ENCODE measurements at places on chromosomes 1 and 21.

DNA sequence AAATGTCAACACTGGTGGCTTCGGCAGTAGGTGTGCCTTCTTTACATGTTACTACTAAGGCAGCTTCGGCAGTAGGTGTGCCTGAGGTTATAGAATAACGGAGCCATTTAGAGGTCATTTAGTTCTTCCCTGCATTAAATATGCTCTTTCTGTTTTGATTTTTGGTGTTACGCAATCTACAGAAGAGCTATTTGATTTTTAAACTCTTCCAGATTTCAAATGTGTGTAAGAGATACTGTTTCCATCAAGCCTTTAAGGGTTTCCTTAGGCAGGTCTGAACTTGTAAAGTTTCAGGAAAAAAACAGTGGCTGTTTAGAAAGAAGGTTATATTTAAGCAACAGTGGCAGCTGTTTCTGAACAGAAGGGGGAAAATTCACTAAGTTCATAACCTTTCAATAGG, 54.8 kb downstream of the PIK3R3 start:
- no peak for DNase-seq

- no peak for DNase-seq
Observed at GRCh38 chr1:208643005-208643597, 398.9 kb upstream of the PLXNA2 start.

- no peak for DNase-seq
Observed at GRCh38 chr21:45544449-45545235, 2.4 kb upstream of the SLC19A1 start.

DNA sequence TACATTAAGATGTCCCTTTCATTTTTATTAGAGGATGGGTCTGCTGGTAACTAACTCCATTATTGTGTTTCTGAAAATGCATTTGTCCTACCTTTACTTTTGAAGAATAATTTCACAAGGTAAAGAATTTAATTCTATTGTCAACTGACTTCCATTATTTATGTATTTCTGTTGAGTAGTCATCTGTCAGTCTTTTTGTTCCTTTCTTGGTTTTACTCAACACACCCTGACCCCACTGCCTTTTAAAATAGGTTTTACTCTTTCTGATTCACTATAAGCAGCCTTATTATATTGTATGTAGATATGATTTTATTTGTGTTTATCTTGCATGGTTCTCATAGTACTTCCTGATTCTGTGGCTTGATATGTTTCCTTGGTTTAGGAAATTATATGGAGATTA, 237.5 kb downstream of the TGFB2 start:
- DNase-seq, result no peak

- no peak for DNase-seq
Observed at GRCh38 chr1:62269851-62270495, 49.3 kb downstream of the KANK4 start.

- peak; percentile 53 for DNase-seq
Observed at GRCh38 chr1:16960560-16961296, 19.7 kb downstream of the MFAP2 start.

GRCh38 chr21:45074048-45074817, at the start of gene ADARB1:
Gene ADARB1, plus strand, starts transcription at chr21:45074580. Its CDS starts 97,077 bp downstream, at chr21:45171657.
- peak; percentile 53 for DNase-seq

DNA sequence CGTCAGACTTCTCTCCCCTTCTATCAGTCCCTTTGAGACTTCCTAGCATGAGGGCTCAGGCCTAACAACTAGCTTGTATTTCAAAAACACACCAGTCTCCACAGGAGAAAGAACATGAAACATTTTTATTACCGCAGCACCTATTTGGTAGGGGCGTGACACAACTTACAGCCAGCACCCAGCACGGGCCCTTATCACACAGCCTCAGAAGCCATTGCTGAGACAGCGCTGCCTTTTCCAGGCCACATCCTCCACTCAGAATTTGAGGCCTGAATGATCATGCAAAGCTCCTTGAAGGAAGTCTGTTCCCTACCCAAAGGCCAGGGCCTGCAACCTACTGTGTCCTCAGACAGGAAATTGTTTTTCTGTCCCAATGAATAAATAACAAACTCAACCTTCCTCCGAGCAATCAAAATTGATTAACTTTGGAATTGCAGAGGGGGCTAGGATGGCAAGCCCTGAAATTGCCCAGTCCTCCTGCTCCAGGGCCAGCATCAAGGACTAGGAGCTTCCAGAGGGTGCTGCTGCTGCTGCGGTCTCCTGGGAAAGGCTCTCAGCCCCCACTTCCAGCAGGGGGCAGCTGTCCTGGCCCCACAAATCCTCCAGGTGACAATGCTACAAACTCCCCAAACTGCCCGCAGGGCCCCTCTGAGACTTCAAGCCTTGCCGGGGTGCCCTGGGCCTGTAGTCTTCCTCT, 94.3 kb upstream of the GALNT2 start:
- DNase-seq, result no peak

DNA sequence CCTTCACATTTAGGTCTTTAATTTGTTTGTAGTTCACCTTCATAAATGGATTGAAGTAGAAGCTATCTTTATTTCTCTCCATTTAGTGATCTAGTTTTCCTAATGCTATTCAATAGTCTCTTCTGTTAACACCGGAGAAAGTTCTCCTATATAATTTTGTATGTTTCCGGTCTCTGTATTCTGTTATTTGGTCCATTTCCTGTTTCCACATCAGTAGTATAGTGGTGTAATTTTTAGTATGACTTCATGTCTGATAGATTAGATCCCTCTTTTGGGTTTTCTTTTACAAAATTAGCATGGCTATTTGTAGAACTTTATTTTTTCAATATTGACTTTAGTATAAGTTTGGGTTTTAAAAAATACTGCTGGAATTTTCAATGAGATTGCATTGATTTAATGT, 41.6 kb upstream of the PKP1 start:
- DNase-seq, result no peak

DNA sequence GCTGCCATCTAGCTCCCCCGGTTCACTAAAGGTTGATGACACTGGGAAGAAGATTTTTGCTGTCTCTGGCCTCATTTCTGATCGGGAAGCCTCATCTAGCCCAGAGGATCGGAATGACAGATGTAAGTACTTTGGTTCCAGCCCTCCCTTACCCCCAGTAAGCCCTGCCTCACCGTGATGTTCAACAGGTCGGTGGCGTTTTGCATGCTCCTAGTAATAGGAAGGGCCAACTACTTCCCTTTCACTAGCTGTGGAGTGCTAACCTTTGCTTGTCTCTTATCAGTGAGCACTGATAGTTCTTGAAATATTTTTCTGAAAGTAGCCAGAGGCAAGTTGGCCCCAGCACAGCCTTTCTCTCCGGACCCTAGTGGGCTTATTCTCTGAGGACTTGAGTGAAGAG, 7.5 kb downstream of the RNF220 start:
- no peak for DNase-seq

- DNase-seq, result no peak
Observed at GRCh38 chr1:158952416-158952815, 21.1 kb downstream of the PYHIN1 start.

- no peak for DNase-seq
Observed at GRCh38 chr1:53681977-53682685, 56.8 kb downstream of the GLIS1 start.

- DNase-seq, result no peak
Observed at GRCh38 chr21:46482225-46482845, 23.6 kb downstream of the DIP2A start.

DNA sequence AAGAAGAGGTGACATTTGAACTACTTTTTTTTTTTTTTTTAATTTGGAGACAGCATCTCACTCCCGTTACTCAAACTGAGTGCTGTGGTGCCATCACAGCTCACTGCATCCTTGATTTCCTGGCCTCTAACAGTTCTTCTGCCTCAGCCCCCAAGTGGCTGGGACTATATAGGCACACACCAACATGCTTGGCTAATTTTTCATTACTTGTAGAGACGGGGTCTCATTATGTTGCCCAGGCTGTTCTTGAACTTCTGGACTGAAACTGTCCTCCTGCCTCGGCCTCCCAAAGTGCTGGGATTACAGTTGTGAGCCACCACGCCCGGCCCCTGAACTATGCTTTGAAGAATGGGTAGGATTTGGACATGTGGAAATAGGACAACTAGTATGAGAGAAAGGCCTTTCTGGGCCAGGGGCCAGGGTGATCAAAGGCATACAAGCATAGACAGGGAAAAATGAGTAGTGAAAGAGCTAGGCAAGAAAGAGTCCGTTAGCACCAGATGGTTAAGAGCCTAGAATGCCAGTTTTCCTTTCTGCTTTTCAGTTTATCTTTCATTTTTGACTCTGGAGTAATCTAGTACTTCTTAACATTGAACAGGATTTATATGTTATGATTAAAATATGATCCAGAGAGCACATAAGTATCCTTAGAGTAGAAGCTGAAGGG, 6.3 kb downstream of the RABGAP1L start:
- no peak for DNase-seq

DNA sequence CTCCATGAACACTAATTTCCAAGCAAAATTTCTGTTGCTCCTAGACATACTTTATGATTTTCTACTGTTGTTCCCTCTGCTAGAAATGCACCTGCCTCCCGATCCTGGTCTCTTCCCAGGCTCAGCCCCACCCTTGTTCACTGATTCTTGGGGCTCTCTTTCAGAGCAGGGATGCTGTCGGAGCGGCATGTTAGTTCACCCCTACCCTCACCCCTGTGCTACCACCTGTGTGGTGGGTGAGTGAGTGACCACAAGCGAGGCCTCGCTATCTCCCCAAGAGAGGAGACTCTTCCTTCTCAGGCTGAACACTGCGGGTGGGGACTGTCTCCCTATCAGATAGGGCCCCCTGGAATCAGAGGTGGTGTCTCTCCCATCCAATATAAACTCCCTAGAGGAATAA, 4.9 kb upstream of the S100A8 start:
- DNase-seq, result no peak

DNA sequence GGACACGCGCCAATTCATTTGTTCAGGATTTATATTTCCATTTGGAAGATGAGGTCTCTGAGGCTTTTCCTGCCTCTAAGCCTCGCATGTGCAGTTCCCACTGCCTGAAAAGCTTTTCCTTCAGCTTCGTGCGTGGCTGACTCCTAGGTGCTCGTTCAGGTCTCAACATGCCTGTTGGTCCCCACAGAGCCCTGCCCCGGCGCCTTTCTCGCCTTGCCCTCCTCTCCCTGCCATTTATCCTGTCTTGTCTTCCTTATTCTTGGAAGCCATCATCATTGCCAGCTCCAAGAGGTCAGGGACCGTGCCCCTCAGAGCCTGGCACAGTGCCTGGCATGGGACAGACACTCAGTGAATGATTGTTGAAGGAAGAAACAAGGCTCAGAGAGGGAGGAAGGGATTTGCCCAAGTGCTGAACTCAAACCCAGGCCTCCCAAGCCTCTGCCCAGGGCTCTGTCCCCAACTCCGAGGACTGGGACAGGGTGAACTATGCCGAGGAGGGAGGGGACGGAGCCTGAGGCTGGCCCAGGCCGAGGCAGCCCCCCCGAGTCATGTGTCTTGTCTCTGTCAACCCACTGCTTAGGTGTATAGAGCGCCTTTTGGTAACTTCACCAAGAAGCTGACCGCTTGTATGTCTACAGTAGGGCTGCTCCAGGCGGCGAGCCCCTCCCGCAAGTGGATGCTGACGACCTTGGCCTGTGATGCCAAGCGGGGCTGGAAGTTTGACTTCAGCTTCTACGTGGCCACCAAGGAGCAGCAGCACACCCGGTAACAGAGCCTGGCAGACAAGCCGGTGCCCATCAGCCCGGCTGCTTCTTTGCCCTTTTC, 47.3 kb downstream of the DISP3 start:
- no peak for DNase-seq

GRCh38 chr1:27615346-27616192, 11.6 kb upstream of the AHDC1 start:
- no peak for DNase-seq

DNA sequence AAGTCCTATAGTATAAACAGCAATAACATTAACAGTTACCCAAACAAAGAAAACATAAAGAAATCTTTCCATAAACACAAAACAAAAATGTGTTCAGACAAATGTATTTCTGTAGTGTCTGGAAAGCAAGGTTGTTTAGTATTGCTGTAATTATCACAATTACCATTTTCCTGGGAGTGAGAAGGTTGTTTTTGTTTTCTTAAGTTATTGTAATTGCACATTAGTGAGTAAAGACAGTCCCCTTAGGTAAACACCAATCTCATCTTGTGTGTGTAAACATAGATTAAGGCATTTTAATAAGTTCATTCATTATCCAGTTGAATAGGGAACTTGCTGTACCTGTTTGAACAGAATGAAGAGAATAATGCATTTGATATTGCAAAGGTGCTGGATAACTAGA, 356.9 kb upstream of the ADGRL4 start:
- no peak for DNase-seq

GRCh38 chr1:184208622-184209021, 157.1 kb downstream of the TSEN15 start:
- no peak for DNase-seq

DNA sequence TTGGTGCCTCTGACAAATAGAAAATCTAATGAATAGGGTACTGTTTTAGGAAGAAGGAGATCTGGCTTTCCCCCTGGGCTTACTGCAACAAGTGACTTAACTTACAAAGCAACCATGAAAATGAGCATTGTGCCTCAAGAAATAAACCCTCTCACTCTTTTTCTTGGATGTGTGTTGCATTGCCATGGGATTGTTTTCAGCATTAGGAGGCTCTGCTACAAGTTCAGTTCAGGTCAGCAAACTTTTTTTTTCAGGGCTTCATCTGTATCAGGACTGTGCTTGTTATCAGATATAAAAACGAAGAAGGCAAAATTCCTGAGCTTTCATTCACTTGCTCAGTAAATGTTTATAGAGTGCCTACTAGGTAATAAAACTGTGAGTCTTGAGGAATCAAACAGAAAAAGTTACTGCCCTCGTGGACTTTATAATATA, 37.8 kb upstream of the DOCK7 start:
- no peak for DNase-seq

GRCh38 chr1:169707912-169708604, 3.4 kb downstream of the SELL start:
- DNase-seq, result no peak

- DNase-seq, result no peak
Observed at GRCh38 chr1:99441299-99442095, 177.2 kb downstream of the PLPPR4 start.

- DNase-seq, result no peak
Observed at GRCh38 chr1:184296466-184297243, 90.2 kb upstream of the C1orf21 start.

DNA sequence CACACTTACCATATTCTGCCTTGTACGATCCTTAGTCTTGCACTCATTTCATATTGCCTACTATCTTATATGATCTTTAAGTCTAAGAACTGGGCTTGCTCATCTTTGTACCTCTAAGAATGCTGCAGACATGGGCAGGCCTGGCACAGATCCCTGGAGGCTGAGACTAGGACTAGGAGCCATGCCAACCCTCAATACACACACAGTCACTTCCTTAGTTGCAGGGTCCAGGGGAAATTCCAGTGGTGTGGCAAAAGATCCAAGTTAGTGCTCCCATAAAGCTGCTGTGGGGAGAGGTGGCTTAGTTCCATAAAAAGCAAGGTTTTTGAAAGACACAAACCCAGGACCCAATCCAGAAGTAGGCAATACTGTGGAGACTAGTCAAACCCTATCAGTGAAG, 59.9 kb downstream of the CYYR1 start:
- DNase-seq, result no peak

GRCh38 chr1:203057911-203058675, 27.7 kb downstream of the MYOG start:
- DNase-seq, result no peak

GRCh38 chr1:24096009-24096738, 15.8 kb downstream of the MYOM3 start:
- DNase-seq, result no peak

- DNase-seq, result no peak
Observed at GRCh38 chr21:36613554-36613953, 85.4 kb upstream of the SIM2 start.

All from T-helper 22 cell (primary cell).